ENCODE measurements at places on chromosomes 5 and 9. TPM values are rescaled to one million over a fixed set of nuclear protein-coding genes. Genes with fewer than 3 reads are reported as not detected.

DNA sequence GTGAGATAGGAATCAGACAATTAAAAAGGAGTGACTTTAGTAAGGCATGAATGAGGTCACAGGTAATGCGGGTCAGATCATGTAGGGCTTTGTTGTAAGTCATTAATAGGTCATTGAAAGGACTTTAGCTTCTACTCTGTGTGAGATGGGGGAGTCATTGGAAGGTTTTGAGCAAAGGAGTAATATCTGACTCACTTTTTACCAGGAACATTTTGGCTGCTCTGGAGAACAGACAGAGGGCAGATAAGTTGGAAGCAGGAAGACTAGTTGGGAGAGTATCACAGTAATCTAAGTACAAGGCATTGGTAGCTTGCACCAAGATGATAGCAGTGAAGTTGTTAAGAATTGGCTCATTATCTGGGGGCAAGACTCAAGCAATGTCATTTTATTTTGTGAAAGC lies 37.4 kb downstream of the KIF2A start:
- no peak for DNase-seq

- no peak for DNase-seq
Observed at GRCh38 chr5:76622973-76623596, at the start of gene F2RL2. F2RL2 (minus strand) TSS chr5:76623403; CDS start chr5:76623230, 173 bp downstream.

Gene TSSK1B
- not detected for total RNA-seq

Gene ZDHHC11B
- not detected for total RNA-seq

DNA sequence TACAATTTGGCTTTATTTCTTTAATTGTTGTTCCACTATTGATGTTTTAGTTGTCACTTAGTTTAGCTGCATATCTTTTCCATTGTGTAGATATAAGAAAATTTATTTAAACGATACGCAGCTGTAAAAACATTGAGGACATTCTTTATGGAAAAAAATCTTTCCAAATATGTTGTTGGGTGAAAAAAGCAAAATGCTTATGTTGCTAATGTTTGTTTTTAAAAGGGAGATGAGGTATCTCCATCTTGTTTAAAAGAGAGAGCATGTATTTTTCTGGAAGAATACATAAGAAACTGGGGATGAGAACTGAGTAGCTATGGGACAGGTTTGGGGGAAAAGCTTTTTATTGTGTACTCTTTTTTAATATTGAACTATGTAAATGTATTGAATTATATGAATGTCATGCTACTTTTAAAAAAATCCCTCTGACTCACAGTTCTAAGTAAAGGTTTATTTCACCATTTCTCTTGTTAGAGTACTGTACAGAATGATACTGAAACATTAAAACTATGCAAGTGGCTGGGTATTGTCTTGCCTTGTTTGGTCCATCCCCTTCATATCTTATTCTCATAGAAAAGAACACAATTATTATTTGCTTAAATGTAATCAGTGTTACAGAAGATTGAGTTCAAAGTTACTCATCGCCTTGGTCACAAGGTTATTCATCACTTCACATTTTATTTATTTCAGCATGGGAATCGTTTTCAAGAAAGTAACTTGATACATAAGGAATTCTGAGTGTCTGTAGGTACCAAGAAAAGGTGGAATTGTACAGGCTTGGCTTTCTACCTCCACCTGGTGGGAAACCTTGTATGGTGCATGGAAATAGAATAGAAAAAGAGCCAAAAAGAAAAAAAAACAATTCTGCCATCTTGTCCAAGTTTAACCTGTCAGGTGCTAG lies 85.8 kb downstream of the RIC1 start:
- no peak for DNase-seq

Gene FST
- not detected for total RNA-seq

Gene SLC36A2
- total RNA-seq: not detected

Gene HRCT1
- total RNA-seq: not detected

DNA sequence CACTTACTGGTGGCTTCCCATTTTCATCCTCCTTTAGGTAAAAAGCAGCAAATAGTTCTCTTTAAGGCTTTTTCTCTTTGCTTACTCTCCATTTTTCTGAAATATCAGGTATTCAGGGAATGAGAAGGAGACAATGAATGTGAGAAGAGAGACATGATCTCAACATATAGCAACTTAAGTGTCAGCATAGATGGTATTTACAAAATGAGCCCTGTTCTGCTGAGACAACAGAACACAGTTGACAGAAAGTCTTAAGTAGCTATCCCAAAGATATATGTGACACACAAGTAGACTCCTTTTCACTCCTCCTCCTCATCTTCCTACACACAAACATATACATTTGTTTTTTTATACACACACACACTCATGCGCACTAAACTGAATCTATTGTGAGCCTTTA lies 649.3 kb upstream of the WWC1 start:
- DNase-seq: no peak

- DNase-seq: no peak
Observed at GRCh38 chr9:134358026-134358661, 31.9 kb downstream of the RXRA start.

DNA sequence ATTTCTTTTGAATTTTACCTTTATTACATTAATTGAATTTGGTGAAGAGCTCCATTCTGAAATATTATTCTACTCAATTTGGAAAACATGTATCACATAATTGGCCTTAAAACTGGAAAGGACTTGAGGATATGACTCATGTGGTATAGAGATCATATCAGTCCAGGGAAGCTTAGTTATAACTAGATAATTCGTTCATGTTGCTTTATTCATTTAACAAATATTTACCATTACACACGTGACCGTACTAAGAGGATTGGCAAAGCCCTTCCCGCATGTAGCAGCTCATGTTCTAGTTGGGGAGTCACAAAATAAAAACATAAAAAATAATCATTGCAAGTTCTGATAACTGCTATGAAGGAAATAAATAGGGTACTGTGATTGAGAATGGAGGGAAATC lies 1816.5 kb downstream of the MAT2B start:
- no peak for DNase-seq

Gene IGFBPL1
- not detected for total RNA-seq

Gene GPR150
- 0.39 TPM for total RNA-seq

- DNase-seq: no peak
Observed at GRCh38 chr9:34862836-34863235, 95.2 kb upstream of the PHF24 start.

- DNase-seq: no peak
Observed at GRCh38 chr5:167286891-167287290, 1004.6 kb upstream of the WWC1 start.

- no peak for DNase-seq
Observed at GRCh38 chr5:56075361-56075760, 80.6 kb upstream of the IL6ST start.

DNA sequence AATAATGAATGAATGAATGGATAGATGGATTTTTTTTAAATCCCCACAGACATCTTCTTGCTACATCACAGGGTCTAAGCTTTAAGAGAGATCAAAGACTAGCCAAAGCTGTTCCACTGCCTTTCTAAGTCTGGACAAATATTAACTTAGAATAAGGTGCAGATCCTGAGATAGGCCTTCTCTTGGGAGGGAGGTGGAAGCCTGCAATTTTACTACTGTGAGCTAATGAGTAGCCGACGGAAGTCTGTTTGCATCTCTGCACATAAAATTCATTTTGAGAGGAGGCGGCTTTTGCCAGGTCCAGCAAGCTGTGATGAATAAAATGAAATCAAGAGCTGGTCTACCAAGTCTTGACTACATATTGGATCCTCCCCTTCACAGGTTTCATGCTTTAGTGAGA lies 484.9 kb downstream of the TMEM38B start:
- DNase-seq: no peak

Measured in activated naive CD4-positive, alpha-beta T cell treated with anti-CD3 and anti-CD28 coated beads, Interleukin-2, amount 50 U/mL, for 72 hours (primary cell).